ENCODE measurements at places on chromosomes 3 and 15.

DNA sequence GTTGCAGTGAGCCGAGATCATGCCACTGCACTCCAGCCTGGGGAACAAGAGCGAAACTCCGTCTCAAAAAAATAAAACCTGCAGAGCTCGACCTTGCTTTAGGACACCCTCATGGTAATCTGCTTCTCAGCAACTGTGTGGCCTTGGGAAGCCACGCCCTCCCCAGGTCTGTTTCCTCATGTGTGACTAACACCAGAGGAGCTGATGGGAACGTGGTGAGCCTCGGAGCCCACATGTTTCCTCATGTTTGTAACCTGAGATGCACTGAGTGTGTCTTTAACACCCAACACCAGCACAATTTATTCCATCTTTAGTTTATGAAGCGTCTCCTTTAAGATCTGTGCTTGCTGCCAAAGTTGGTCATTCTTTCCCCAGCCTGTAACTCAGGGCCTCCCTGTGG is 142.8 kb downstream of the OCA2 start:
- no peak for DNase-seq

GRCh38 chr3:12885583-12885930 is 44.2 kb upstream of the RPL32 start:
- no peak for DNase-seq

GRCh38 chr3:52054661-52055511 is 1.5 kb downstream of the DUSP7 start:
- no peak for DNase-seq

DNA sequence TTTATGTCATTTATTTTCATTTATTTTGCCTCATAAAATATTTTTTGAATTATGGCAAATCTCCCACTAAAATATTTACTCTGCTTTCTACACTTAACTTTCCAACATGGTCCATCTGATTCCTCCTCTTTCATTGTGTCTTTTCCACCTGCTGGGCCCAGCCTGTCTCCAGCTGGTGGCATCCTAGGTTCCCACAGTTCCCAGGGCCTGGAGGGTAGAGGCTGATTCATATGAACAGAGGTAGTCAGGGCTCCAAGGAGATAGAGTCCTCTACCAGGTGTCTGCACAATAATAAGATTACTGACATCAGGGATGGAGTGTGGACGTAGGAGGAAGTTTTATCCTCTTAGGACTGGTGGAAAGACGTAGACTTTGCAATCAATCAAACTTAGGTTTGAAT is 14.3 kb downstream of the ZBTB38 start:
- DNase-seq = no peak
